ENCODE measurements at places on chromosomes 1 and 21.
A peak's percentile ranks its signal among the peaks of the same experiment; 100 is the strongest.

DNA sequence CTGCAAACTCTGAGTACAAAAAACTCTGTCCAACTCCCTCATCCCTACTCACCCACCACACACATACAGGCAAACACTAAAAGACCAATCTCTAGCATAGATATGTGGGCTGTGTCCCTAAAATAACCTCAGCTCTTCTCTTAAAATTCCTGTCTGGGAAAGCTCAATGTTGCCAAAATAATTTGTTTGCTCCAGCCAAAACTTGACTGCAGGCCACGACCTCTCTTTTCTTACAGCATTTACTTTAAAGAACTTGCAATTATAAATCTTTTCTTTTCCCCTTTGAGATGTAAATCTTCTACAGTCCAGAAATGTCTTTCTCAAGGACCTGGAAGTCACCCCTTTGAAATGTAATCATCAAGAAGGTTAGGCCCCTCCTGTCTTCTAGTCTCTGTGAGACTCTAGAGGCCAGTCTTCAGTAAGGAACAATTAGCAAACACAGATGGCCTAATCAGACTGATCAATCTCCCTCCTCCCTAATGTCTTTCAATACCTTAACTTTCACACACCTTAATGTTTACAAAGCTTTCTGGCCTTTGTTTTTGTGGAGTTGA lies 483.6 kb upstream of the RGS18 start:
- no peak for DNase-seq

DNA sequence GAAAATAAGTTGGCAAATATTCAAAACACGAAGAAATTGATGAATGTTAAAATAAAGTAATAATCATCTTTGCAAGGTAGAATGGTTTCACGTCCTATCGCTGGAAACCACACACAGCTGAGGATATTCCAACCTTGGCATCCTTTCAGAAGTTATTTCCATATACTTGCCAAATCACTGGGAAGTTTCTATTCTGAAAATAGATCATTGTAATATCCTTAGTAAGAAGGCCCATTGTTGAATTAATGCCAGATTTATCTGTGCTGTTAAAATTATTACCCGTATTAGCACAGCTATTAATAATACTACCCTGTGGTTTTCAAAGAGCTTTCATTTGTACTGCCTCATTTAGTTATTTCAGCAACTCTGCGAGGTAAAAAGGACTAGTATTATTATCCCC lies 81.1 kb downstream of the OLFM3 start:
- DNase-seq = no peak

- peak; percentile 37 for DNase-seq
Observed at GRCh38 chr1:174017231-174017970, 4.8 kb downstream of the RC3H1 start.

GRCh38 chr1:26005434-26006105 lies 7.7 kb upstream of the PAFAH2 start:
- DNase-seq = no peak

DNA sequence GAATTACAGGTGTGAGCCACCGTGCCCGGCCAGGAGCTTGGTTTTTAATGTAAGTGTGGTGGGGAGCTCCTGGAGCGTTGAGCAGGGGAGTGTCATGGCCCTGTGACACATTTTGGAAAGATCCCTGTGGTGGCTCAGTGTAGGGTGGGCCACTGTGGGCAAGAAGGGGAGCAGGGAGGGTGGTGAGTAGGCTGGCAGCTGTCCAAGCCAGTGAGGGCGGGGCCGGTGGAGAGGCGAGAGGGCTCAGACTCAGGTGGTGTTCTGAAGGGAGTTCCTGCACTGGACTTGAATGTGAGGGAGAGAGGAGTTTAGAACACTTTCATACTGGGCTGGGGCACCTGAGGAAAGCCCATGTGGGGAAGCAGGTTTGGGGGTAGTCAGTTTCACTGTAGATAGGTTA lies 3.1 kb upstream of the EVA1B start:
- no peak for DNase-seq

DNA sequence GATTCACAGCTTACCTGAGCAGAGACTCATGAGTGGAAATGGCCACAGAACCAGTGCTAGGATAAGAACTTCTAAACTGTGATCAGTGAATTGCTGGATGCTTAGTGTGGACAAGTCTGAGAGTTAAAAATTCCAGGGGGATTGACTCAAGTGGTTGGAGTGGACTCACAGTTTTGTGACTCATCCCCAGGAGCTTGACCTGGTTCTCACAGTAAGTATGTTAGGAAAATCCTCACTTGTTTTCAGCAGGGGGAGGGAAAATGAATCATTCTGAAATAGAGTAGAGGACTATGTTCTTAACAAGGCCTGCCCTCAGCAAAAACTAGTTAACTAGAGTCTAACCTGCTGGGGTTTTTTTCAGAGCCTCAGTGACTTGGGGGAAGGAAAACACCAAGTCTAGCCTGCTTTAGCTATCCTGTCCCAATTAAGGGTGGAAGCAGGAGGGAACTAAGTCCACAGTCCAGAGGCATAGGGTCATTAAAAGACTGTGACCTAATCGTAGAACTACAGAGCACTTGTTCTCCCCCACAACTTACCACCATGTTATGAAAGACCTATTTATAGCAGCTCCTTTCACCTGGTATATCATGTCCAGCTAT lies 6.1 kb upstream of the CDC73 start:
- DNase-seq = peak; percentile 100

DNA sequence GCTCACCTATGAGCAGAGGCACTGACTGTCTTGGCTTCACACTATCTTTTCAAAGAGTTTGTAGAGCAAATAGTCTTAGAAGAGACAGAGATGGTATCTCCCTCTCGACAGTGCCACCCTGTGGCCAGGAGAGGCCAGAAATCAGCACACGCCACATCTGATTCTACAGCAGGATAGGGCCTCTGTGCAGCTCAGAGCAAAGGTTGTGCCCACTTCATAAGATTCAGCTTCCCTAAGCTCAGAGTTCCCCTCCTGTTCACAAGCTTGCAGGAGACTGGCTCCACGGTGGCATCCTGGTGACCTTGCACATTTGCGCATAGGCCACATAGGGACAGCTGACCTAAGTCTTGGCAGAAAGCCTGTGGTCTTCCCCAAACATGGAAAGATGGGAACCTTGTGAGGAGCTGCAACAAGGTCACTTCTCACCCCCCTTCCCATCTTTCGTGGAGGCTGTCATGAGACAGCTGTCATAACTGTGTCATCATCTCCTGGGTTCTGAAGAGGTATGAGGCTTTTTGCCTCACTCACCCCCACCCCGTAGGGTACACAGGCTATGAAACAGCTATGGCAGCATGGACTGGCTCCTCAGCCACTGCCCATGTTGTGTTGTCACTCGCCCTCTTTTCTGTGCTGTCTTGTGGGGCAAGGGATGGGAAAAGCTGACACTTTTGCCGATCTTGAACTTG lies 3.0 kb downstream of the ITLN2 start:
- DNase-seq = peak; percentile 57

- no peak for DNase-seq
Observed at GRCh38 chr1:111729946-111730681, 9.1 kb downstream of the INKA2 start.

DNA sequence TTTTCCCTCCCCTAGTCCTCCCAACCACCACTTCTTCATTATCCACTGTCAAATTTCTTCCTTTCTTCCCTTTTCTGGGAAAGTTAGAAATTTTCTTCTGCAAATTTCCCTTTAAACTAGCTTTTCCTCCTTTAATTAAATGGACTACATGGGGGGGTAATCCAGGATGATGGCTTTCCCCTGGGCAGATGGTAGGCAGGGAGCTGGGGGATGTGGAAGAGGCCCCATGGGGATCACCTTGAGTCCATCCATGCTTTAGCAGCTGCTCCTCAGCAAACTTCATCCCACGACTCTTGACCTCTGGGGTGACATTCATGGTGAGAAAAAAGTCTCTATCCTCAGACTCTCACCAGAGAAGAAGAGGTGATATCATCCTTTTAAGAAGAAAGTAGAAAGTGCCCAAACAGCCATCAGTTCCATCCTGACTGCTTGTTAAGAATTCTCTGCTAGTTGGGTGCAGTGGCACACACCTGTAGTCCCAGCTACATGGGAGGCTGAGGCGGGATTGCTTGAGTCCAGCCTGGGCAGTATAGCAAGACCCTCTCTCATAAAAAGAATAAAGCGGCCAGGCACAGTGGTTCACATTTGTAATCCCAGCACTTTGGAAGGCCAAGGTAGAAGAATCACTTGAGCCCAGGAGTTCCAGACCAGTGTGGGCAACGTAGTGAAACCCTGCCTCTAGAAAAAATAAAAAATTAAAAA lies 2.4 kb downstream of the GPATCH4 start:
- DNase-seq = no peak

GRCh38 chr1:181807251-181807650 lies 254.3 kb downstream of the ZNF648 start:
- DNase-seq = no peak

GRCh38 chr21:39444421-39445180 lies 977 bp downstream of the LCA5L start:
- DNase-seq = peak; percentile 49

DNA sequence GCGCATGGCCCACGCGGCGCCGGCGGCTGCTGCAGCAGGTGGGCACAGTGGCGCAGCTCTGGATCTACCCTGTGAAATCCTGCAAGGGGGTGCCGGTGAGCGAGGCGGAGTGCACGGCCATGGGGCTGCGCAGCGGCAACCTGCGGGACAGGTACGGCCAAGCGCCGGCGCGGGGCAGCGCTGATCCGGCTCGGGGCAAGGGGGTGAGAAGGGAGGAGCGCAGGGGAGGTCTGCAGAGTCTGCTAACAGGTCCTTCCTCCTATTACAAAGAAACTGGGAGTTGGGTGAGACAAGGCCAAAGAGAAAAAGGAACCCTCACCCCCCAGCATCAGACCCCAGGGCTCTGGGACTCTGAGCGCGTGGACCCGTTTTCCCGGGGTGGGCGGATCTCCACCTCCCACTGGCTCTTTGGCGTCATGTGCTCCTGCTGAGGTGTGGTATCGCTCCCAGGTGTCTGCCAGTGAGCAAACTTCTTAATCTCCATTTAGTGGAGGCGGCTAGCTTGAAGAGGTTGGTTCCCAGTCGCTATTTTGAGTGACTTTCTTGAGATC lies 431 bp downstream of the MTARC1 start:
- DNase-seq = no peak

DNA sequence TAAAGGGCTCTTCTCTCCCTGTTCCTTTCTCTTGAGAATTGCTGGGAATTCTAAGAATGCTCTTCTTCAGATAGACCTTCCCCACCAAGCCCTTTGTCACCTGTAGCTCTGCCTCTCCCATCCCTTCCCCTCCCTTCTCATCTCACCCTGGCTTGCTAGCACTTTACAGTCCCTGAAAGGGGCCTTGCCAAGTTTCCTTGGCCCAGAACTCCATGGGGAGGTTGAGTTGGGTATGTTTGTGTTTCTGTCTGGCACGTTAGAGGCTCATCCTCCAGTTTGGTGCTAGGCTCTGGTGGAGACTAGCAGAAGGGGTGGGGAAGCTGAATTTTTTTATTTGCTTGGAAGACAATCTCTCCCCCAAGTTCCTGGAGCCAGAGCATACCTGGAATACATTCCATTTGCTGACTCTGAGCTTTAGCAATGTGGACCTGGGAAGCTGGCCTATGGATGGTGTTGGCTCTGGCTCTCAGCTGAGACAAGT lies 4.9 kb downstream of the CGN start:
- no peak for DNase-seq

DNA sequence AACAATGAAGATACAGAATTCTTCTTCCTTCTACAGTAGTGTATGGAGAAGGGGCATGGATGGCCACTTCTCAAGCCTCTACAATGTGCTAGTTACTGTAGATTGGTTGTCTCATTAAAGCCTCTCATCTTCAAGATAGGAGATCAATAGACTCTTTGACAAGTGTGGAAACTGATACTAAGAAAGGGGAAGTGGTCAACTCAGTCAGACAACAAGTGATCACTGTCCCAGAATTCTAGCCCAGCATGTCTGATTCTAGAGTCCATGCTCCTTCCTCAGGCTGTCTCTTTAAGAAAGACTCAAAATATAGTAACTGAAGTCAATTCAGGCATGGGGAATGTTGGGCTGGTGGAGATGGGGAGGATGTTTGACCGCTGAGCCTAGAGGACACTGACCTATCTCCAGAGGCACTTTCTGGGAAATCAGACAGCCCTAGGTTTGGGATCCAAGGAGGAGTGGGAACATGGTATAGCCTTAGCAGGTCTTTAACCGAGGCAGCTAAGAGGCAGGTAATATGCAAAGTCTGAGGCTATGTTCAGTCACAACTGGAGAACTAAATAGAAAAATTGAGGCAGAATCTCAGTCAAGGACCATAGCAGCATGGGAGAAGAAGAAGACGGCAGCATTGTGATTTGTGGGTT lies 39.3 kb upstream of the EYA3 start:
- DNase-seq = no peak

DNA sequence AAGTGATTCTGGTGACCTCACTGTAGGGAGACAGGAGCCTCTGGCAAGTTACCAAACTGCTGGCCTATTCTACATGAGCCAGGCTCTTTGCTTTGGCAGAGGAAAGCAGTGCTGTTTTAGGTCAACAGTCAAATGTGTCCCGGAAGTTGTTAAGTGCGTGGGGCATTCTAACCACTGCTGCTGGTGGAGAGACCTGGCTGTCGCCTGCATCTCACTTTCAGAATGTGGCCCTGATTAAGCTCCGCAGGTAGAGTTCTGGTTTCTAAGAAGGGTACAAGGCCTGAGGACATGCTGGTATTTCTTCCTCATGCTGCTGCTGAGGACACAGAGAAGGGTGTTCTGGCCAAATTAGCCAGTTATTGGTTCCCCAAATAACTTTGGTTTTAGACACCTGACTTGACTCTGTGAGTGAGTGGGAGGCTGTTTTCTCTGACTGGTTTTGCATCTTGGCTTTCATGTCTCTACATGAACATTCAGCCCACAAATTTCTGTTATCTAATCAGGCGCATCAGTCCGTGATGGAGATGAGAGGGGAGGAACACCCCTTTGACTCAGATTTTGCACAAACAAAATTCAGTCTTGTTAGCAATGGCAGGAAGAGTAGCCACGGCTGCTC lies 120.8 kb downstream of the LMO4 start:
- DNase-seq = no peak

- peak; percentile 8 for DNase-seq
Observed at GRCh38 chr1:115654663-115655305, 13.0 kb downstream of the VANGL1 start.

DNA sequence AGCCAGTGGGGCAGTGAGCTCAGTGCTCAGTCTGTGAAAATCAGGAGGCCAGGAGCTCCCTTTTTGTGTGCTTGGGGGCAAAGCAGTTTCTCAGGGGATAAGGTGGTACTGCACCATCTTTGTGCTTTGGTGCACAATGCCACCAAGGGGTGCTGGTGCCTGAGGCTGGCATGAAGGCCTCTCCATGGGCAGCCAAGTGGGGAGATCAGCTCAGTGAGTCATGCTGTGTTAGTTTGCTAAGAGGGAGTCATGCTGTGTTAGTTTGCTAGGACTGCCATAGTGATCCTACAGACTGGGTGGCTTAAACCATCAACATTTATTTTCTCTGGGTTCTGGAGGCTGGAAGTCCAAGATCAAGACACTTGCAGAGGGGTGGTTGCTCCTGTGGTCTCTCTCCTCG lies 428.1 kb downstream of the PRDM2 start:
- DNase-seq = no peak

GRCh38 chr1:58977598-58977997 lies 193.8 kb upstream of the JUN start:
- DNase-seq = no peak
